ENCODE measurements at places on chromosomes 3 and 15. TPM values are rescaled to one million over a fixed set of nuclear protein-coding genes. Genes with fewer than 3 reads are reported as not detected.

Gene CKMT1B
- total RNA-seq, result not detected

Gene GPR62
- 0.19 TPM for total RNA-seq

Gene TMC3
- not detected for total RNA-seq

Gene IP6K1
- total RNA-seq, result 38.9 TPM

DNA sequence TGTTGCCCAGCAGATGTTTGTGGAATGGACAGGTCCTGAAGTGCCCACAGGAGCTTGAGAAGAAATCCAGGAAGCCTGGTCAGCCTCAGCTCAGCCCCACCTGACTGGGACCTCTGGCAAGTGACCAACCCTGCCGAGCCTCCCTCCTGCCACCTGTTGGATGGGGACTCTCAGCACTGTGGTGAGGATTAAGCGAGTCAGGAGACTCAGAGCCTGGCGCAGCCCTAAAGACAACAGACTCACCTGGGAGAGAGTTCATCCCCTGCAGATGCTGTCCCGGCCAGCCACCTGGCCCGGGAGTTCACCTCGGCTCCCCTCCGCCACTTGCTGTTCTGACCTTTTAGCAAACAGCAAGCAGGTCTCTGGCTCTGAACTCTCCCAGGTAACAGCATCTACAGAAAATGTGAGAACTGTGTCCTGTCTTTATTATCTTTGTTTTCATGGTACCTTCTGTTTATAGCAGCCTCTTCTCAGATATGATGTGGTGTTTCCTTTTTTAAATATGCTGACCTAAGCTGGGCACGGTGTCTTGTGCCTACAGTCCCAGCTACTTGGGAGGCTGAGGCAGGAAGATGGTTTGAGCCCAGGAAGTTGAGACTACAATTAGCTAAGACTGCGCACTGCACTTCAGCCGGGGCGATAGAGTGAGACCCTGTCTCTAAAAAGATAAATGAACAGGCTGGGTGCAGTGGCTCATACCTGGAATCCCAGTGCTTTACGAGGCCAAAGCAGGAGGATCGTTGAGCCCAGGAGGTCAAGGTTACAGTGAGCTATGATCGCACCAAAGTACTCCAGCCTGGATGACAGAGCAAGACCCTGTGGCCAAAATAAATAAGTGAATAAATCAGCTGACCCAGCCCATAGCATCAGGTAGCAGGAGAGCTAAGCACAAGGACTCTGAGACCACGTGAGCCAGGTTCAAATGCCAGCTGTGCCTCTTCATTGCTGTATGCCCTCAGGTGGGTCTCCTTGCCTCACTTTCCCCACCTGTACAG, 32.4 kb upstream of the SLC6A6 start:
- H3K4me3 ChIP-seq, result no peak overlapping the region
- no peak overlapping the region for H3K27ac ChIP-seq
- no peak for DNase-seq
- peaks cover 40% of the 10 kb centered on the region for H3K4me1 ChIP-seq

- no peaks in the 10 kb centered on the region for H3K27me3 ChIP-seq
- peaks cover 19% of the 10 kb centered on the region for H3K4me1 ChIP-seq
- no peak for DNase-seq
- no peak overlapping the region for H3K4me3 ChIP-seq
- no peaks in the 10 kb centered on the region for H3K36me3 ChIP-seq
- no peak overlapping the region for H3K27ac ChIP-seq
Measured at GRCh38 chr15:77584201-77584600, 48.5 kb downstream of the LINGO1 start.

Gene SPINT1
- total RNA-seq, result 0.87 TPM

GRCh38 chr15:75836959-75837334, 6.3 kb upstream of the UBE2Q2 start:
- no peak for DNase-seq
- no peaks in the 10 kb centered on the region for H3K36me3 ChIP-seq
- H3K27ac ChIP-seq, result no peak overlapping the region
- peaks cover 23% of the 10 kb centered on the region for H3K4me1 ChIP-seq
- H3K4me3 ChIP-seq, result no peak overlapping the region
- no peaks in the 10 kb centered on the region for H3K27me3 ChIP-seq

DNA sequence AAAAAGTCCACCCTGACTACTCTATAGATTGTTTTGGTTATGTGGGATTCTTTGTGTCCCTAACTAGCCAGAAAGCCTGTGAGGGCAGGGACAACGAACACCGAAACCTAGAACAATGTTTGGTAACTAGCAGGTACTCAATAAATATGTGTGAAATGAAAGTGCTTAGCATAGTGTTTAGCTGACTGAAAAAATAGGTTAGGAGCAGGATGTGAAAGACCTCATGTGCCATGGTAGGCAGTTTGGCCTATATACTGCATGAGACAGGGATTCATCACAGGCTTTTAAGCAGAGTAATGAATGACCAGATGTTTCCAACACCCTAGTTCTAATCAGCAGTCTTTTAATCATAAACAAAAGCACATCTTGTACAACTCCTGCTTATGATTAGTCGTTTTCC, 64.2 kb downstream of the MYO5A start:
- peaks cover 12% of the 10 kb centered on the region for H3K4me1 ChIP-seq
- no peak for DNase-seq
- no peaks in the 10 kb centered on the region for H3K27me3 ChIP-seq
- peaks cover 3% of the 10 kb centered on the region for H3K36me3 ChIP-seq
- H3K27ac ChIP-seq, result no peak overlapping the region
- no peak overlapping the region for H3K4me3 ChIP-seq

Gene NUSAP1
- total RNA-seq, result 12.9 TPM

DNA sequence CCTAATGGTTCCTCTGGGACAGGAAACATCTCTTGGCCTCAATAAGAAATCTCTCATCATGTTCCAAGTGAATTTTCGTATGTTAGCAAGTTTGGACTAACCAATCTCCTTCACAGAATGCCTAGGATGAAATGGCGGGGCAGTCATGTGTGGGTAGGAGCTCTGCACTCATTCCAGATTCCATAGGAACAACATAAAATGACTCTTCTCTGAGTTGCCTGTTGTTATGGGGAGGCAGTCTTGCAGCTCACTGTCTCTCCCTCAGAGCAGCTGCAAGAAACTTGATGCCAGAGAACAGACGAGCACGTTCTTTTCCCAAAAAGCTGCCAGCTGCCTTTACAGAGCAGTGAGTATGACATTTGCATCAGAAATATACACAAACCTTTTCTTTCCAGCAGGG, 34.1 kb downstream of the SPATA12 start:
- peaks cover 18% of the 10 kb centered on the region for H3K4me1 ChIP-seq
- H3K4me3 ChIP-seq, result no peak overlapping the region
- H3K36me3 ChIP-seq, result peaks cover 1% of the 10 kb centered on the region
- no peak overlapping the region for H3K27ac ChIP-seq

Gene ZKSCAN7
- total RNA-seq, result 6.8 TPM

Gene ACVR2B
- total RNA-seq, result 4.9 TPM

Gene VGLL3
- 170 TPM for total RNA-seq

Gene MOBP
- total RNA-seq, result not detected

Gene P3H2
- 21.9 TPM for total RNA-seq

Gene ETFA
- total RNA-seq, result 111 TPM

- no peak overlapping the region for H3K4me3 ChIP-seq
- DNase-seq, result no peak
- no peaks in the 10 kb centered on the region for H3K4me1 ChIP-seq
- H3K27me3 ChIP-seq, result no peaks in the 10 kb centered on the region
- H3K36me3 ChIP-seq, result no peaks in the 10 kb centered on the region
- no peak overlapping the region for H3K27ac ChIP-seq
Measured at GRCh38 chr3:156637480-156638022, 36.8 kb upstream of the TIPARP start.

Gene MYZAP
- 1.9 TPM for total RNA-seq

Gene CFAP100
- not detected for total RNA-seq

DNA sequence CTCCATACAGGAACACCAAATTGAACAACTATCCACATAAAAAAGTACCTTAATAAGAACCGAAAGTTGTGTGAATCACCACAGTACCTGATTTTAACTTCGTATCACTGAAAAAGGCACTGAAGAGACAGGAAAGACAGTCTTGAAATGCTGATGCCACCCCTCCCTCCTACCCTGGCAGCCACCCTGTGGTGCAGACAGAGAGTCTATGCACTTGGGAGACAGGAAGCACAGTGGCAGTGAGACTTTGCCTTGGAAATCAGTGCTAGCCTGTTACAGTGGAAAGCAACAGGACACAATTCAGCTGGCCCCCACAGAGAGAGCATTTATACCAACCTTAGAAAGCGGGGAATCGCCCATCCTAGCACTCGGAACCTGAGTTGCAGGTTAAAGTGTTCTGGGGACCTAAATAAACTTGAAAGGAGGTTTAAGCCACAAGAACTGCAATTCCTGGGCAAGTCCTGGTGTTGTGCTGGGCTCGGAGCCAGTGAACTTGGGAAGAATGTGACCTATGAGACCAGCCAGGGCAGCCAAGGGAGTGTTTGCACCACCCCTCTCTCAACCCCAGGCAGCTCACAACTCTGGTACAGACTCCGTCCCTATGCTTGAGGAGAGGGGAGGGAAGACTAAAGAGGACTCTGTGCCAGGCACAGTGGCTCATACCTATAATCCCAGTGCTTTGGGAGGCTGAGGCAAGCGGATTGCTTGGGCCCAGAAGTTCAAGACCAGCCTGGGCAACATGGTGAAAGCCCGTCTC, 240.1 kb downstream of the ISL2 start:
- DNase-seq, result no peak
- H3K36me3 ChIP-seq, result peaks cover 6% of the 10 kb centered on the region
- H3K27ac ChIP-seq, result peak overlapping the region; percentile 76
- no peaks in the 10 kb centered on the region for H3K27me3 ChIP-seq

Gene SOX14
- not detected for total RNA-seq

GRCh38 chr3:44827196-44827595, 34.5 kb upstream of the TMEM42 start:
- peaks cover under 1% of the 10 kb centered on the region for H3K36me3 ChIP-seq
- no peaks in the 10 kb centered on the region for H3K27me3 ChIP-seq
- no peak overlapping the region for H3K4me3 ChIP-seq
- DNase-seq, result no peak
- no peak overlapping the region for H3K27ac ChIP-seq
- H3K4me1 ChIP-seq, result peaks cover 13% of the 10 kb centered on the region

DNA sequence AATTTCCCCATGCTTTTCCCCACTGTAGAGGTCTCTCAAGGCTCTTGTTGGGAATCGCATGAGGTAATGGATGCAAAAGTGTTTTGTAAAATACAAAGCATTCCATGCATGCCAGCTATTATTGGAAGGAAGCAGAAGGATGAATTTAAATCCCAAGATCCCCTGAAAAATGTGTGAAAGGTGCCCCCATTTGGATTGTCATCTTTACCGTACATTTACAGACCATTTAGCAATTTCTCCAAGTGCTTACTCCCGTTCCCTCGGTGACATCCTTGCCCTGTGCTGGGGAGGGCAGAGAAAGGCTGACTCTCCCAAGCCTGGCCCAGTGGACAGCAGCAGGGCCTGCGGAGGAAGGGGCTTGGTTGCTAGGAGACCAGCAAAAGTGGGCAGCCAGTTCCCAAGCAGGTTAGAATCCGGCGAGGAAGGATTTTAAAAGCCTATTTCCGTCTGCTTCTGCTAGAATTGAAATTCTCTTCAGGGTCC, 31.1 kb upstream of the NEO1 start:
- H3K4me3 ChIP-seq, result no peak overlapping the region
- no peak for DNase-seq
- H3K27ac ChIP-seq, result no peak overlapping the region
- peaks cover 30% of the 10 kb centered on the region for H3K27me3 ChIP-seq
- H3K36me3 ChIP-seq, result no peaks in the 10 kb centered on the region

GRCh38 chr3:11757441-11757875, 89.2 kb downstream of the TAMM41 start:
- H3K27ac ChIP-seq, result no peak overlapping the region
- no peak for DNase-seq
- peaks cover 10% of the 10 kb centered on the region for H3K27me3 ChIP-seq
- H3K4me3 ChIP-seq, result no peak overlapping the region

Gene ACKR4
- 0.22 TPM for total RNA-seq

DNA sequence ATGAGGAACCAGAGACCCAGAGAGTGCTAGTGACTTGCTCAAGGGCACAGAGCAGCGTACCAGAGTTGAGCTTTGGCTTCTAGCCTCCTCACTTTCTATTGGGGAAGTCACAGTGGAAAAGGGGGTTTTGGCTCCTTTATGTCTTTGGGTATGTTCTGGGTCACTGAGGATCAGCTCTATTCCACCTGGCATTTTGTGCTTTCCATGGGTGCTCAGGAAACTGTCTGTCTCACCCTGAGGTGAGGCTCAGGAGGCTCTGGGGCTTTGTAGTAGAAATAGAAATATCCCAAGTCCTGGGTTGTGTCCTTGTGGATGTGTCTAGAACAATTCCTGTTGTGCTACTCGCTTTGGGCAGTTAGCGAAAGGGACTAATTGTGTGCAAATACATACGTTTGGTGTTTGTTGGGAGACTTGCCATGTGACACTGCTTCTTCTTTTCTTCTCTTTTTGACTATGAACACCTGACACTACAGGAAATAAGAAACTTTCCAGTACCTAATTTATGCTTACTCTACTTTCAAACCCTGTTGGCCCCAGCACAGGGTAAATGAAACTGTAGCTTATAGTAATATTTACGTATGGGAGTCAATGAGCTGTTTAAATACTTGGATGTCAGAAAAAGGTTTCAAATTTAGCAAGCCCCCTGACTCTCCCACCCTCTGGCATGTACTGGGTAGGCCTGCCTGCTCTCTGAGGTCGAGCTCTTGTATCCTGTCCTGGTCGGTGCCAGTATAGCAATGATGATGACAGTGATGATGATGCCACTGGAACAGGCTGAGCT, 35.6 kb downstream of the SMAD3 start:
- no peak overlapping the region for H3K4me3 ChIP-seq
- H3K36me3 ChIP-seq, result no peaks in the 10 kb centered on the region
- no peak for DNase-seq

Gene ZNF621
- total RNA-seq, result 26.0 TPM

GRCh38 chr3:126424751-126425150, 30.0 kb downstream of the CFAP100 start:
- no peak overlapping the region for H3K4me3 ChIP-seq
- H3K27ac ChIP-seq, result no peak overlapping the region
- H3K27me3 ChIP-seq, result no peaks in the 10 kb centered on the region
- H3K4me1 ChIP-seq, result no peaks in the 10 kb centered on the region

DNA sequence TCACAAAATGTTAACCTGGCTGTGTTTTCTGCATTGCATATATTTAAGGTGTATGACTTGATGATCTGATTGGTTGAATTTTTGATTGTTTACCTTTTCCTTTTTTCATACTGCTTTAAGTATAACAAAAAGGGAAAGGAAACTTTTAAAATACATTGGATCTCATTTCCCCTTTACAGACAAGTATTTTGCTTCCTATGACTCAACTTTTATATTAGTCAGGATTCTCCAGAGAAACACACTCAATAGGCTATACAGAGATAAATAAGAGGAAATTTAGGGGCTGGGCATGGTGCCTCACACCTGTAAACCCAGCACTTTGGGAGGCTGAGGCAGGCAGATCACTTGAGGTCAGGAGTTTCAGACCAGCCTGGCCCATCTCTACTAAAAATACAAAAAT, 205.8 kb downstream of the TJP1 start:
- no peaks in the 10 kb centered on the region for H3K27me3 ChIP-seq
- no peak for DNase-seq
- no peaks in the 10 kb centered on the region for H3K36me3 ChIP-seq
- H3K27ac ChIP-seq, result peak overlapping the region; percentile 22
- H3K4me3 ChIP-seq, result no peak overlapping the region

Gene HYKK
- 3.6 TPM for total RNA-seq

Gene CACNA2D3
- not detected for total RNA-seq

All from chondrocyte (in vitro differentiated cells).